ENCODE measurements at places on chromosomes 5 and 9.

DNA sequence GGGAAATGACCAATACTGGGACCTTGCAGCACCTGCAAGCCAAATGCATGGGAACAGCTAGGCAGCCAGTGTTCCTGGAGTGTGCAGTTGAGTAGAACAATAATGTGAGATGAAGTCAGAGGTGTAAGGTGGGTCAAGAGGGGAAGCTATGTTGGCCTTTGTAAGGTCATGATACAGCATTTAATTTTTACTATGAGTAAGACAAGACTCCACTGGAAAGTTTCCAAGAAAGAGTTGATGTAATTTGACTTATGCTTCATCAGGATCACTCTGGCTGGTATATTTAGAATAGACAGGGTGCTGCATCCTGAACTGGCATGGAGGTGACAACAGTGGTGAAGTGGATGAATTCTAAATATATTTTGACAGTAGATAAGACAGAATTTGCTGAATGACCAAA is 744.8 kb downstream of the KCTD16 start:
- DNase-seq: no peak

DNA sequence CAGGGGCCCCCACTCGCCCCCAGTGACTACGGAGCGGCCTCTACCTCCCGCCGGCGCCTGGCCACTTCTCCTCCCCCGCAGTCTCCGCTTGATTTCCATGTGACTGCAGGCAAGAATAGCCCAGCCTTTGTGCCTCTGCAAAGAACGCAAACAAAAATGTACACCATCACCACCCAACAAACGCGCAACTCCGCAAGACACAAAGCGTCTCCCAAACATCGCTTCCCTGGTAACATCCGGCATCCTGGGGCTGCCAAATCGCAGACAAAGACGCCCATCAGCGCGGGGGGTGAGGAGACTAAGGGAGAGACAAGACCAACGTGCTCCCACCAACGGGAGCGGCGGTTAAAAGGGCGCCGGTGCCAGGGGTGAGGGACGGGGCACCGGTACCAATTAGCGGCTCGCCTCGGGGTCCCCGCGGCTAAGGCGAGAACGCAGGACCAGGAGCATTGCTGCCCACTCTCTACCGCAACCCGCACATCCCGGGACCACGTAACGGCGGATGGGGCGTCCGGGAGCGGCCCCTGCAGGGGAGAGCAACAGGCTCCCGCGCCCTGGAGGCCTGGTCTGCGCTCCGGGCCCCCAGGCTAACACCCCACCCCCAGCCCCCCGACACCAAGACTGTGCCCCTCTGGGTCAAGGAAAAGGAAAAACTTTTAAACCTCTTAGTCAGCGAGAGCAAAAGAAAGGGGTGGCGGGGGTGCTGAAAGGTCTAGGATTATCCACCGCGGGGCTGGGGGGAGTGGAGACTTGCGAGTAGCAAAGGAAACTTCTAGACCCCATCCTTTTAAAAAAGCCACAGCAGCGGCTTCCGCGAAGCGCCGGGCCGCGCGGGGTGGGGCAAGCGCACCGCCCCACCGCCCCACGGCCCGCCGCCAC is 885 bp downstream of the MPDZ start:
- DNase-seq: peak; percentile 89

- no peak for DNase-seq
Observed at GRCh38 chr5:122258241-122258640, 53.8 kb upstream of the SNCAIP start.

DNA sequence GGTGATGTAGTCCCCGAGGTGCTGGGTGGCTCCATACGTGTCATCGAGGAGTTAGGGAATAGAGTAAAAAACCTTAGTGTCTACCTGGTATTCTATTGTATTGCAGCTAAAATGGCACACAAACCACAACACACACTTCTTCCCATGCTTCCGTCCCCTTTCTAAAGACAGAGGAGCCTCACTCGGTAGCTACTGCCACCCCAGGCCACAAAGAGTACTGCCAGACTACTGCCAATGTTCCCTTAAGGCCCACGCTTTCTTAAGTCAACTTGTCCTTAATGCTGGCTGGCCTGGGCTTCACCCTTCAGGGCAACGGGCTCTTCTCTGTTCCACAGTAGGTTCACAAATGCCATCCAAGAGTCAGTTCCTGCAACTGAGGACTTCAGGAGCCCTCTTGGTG is 673.0 kb downstream of the ELAVL2 start:
- no peak for DNase-seq

- no peak for DNase-seq
Observed at GRCh38 chr5:87581661-87582060, 168.9 kb upstream of the CCNH start.

- no peak for DNase-seq
Observed at GRCh38 chr5:10528827-10529226, 35.0 kb upstream of the ANKRD33B start.

DNA sequence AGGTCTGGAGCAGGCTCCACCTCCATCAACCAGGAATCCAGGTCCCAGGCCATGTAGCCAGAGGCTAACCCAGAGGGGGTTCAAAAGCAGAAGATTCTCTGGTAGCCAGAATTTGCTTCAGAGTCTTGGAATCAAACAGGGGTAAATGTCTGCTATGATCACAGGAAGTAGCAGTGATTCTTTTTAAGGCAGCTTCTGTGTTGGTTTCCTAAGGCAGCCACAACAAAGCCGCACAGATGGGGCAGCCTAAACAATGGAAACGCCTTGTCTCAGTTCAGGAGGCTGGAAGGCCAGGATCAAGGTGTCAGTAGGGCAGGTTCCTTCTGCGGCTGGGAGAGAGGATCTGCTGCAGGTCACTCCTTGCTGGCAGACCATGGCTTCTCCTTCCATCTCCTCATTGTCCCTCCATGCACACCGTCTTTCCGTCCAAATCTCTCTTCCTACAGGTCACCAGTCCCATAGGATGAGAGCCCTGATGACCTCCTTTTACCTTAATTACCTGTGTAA is 167.3 kb downstream of the ROR2 start:
- DNase-seq: no peak

GRCh38 chr9:18422296-18423036 is 51.5 kb upstream of the ADAMTSL1 start:
- DNase-seq: no peak

- no peak for DNase-seq
Observed at GRCh38 chr5:111345731-111346130, 121.5 kb downstream of the CAMK4 start.

- no peak for DNase-seq
Observed at GRCh38 chr9:35755071-35755470, 995 bp upstream of the MSMP start.

DNA sequence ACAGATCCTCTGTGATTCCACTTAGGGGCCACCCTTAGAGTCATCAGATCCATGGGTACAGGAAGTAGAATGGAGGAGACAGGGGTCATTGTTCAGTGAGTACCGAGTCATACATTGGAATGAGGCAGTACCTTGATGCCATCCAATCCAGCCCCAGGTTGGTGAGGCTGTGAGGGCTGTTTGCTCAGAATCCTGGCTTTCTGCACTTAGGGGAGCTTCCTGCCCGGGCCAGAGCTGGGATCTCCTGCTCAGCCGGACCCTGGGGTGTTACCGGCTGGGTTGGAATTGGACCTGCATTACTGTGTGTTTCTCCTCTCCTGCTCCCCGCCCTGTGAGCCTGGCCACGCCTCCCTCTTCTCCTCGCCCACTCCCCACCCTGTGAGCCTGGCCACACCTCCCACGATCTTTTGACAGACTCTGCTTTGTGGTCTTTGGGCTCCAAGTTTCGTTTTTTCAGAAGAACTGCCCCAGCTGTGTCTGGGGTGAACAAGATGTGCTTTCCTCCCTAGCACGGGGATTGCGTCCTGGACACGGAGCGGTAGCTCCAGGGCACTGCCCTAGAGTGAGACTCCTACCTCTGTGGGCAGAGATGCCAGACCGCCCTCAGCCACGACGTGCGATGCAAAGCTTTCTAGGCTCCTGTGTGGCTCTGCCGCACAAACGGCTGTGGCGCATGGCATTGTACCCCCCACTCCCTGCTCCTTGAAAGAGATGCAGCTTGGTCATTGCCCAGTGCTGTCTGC is 15.4 kb downstream of the TRAF2 start:
- DNase-seq: peak; percentile 33

DNA sequence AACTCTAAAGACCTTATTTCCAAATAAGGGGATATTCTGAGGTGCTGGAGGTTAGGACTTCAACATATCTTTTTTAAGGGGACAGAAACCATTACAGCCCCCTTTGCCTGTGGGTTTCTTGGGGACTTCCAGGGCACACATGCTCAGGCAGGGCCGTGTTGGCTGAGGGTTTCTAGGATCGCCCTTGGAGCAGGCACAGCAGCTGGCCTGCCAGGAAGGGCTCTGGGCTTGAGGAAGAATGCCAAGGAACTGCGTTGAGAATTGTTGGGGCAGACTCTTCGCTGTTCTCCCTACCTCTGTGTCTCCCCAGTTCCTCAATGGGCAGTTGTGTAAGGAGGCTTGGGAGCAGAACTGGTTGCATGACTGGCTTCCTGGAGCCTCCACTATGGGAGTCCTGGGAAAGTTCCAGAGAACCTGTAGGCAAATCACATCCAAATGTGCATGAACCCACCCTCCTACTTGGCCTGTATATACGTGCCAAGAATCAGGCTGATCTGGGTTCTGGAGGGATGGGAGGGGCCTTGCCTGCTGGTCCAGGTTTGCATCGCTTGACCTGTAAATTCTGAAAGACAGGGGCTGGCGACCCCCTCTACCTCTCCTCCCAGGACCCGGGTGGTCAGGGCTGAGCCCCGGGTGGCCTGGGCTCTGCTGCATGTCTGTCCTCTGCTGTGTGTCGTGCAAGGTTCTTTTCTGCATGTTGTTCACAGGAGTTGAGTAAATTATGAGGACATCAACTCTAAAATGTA is 65.5 kb downstream of the HSPA4 start:
- no peak for DNase-seq
